Endodermal cell (in vitro differentiated cells): ENCODE measurements at places on chromosomes 7 and 10.

DNA sequence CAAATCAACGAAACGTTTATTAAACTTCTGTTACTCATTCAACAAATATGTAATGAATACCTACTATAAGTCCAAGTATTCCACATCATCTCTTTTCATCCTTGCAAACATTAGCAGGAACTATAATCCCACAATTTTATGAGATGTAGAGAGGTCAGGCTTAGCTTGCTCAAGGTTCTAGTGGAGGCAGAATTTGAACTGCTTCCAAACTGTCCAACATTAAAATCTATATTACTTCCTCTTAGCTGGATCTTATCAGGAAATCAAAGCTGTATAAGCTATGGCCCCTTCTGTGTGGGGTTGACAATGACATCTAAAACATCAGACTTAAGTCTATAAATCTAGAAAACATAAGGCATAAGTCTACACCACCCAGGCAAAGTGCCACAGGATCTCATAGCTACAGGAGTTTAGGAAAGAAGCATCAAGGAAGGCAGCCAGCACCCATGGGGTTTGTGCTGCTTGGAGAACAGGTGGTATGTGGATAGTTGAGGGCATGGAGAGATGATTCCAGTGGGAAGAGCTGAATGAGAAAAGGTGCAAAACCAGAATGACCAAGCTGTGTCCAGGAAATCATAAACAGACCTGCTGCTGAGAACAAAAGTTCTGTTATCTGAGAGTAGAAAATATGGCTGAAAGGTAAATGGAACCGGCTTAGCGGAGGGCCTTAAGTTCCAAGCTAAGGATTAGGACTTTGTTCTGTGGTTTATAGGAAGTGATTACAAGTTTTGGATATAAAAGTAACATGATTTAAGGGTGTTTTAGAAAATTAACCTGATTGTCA lies 34.5 kb downstream of the PAPSS2 start:
- DNase-seq: no peak

DNA sequence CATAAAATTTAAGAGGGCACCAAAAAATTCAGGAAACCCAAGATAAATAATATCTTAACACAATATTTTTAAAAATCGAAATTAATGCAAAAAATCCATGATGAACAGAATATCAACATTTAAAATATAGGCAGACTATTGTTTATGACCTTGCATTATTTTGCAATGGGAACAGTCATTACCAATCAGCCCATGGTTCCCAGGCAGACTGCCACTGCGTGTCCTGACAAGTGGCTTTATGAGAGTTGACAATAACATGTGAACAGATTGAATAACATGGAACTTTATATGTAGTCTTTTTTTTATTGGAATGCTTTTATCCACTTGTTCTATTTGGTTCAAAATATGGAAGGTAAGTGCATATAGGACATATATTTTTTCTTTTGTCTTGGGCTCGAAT lies 3.1 kb upstream of the AVPI1 start:
- no peak for DNase-seq

DNA sequence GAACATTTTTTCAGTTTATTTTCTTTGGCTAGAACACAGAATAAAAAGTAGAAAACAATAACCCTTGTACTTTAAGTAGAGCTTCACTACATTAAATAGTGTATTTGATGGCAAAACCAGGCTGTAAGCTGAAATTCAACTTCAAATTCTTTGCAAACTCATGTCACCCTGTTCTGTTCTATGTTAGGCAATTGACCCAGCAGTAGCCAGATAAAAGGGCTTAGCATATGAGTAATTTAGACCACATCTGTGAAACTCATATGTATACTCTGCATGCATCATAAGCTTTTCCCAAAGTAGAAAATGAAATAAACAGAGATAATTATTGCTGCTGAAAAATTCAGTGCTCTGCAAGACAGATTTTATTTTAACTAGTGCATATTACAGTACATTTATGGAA lies 150.2 kb downstream of the GNAI1 start:
- no peak for DNase-seq

DNA sequence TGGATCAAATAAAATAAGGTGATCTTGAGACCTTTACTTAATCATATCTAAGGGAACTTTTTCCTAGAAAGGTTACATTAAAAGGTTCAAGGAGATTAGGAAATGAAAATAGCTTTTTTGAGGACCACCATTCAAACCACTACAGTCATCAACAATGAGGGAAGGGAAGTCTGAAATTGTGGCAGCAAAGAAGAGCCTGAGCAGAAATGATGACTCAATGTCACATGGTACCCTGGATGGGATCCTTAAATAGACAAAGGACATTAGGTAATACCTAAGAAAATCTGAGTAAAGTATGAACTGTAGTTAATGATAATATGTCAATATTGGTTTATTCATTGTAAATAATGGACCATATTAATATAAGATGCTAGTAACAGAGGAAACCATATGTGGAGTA lies 236.0 kb downstream of the SEMA3D start:
- DNase-seq: no peak

- DNase-seq: no peak
Observed at GRCh38 chr7:116726149-116726548, 54.2 kb downstream of the MET start.

DNA sequence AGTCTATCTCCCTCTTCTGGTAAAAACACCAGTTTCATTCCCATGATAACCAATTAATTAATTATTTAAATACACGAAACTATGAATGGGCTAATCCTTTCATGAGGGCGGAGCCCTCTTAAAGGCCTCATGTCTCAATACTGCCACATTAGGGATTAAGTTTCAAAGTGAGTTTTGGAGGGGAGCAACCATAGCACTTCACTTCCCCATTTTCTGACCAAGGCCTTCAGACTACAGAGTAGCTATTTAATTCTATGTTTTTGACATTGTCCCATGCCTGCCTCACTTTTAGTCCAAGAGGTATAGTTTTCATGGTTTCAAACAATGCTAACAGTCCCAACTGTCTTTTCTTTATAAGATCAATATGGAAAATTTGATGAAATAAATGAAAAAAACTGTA lies 618.6 kb downstream of the ZWINT start:
- no peak for DNase-seq

DNA sequence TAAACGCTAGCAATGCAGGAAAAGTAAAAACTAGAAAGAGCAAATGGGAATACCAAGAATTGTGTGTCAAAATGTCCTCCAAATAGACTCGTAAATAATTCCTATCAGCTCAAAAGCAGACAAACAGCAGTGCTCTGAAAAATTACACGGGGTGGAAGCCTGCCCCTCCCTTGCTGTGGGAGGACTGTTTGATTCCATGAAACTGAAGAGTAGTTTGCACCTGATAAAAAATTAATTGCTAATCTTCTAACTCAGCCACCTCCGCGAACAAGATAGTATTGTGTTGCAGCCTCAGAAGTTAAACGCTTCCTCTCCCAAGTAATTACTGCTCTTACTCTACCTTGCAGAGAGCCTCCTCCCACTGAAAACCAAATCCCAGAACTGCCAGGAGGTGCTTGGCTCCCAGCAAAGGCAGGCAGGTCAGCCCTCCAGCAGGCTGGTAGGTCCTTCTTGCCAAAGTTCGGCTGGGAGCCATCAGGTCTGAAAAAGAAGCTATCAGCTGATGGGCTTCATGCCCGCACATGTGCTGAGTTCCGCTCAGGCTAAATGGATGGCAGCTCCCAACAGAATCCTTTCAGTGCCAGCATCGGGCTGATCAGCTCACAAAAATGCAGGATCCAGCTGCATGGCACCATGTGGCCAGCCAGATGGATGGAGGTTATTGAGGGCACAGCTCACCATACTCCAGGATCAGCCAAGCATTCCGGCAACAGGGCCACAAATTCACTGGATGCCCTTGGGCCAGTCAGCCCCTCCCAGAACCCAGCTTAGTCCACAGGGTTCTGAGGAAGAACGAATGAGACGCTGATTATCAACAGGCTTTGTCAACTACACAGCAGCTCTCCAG lies 37.1 kb downstream of the MAD1L1 start:
- DNase-seq: no peak

DNA sequence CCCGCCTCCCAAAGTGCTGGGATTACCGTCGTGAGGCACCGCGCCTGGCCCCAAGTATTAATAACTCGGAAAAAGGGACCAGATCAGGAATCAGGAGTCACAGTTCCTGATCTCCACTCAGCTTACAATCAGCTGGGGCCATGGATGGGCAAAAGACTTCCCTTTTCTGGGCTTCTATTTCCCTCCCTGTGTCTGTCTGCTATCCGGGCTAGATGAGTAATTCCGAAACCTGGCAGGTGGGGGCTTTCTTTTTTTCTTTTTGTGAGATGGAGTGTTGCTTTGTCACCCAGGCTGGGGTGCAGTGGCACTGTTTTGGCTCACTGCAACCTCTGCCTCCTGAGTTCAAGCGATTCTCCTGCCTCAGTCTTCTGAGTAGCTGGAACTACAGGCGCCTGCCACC lies 11.6 kb downstream of the RPS24 start:
- peak; percentile 59 for DNase-seq

GRCh38 chr7:1022801-1023465 lies 21.4 kb upstream of the GPR146 start:
- DNase-seq: no peak

DNA sequence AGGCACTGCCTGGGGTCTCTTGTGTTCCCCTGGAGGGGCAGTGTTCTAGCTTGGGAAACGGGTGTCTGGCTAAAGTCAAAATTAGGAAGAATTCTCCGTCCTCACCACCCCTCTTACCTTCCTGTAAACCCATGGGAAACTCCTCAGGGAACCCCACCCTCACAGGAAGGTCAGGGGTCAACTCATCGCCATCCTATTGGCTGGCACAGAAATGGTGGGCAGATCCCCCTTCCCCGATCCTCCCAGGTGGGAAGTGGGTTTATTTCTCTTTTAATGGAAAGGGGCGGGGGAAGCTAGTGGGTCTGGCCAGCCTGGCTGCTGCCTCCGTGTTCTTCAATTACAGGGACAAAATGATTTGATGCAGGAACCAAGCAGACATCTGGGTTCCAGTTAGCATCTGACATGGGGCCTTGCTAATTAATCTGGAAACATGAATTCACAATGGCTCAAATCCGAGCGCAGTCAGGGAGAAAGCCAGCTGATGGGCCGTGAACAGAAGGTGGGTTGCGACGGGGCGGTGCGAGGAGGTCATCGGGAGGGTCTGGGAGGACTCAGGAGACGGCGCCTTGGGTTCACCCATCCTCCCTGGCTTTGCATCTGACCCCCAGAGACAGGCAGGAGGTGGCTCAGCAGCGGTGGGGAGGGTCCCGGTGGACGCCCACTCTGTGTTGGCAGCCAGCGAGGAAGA lies 66.6 kb downstream of the SLIT1 start:
- DNase-seq: peak; percentile 71

- no peak for DNase-seq
Observed at GRCh38 chr10:28179006-28179742, 123.7 kb downstream of the MPP7 start.

- peak; percentile 79 for DNase-seq
Observed at GRCh38 chr7:90551036-90551435, 45.1 kb upstream of the CDK14 start.

DNA sequence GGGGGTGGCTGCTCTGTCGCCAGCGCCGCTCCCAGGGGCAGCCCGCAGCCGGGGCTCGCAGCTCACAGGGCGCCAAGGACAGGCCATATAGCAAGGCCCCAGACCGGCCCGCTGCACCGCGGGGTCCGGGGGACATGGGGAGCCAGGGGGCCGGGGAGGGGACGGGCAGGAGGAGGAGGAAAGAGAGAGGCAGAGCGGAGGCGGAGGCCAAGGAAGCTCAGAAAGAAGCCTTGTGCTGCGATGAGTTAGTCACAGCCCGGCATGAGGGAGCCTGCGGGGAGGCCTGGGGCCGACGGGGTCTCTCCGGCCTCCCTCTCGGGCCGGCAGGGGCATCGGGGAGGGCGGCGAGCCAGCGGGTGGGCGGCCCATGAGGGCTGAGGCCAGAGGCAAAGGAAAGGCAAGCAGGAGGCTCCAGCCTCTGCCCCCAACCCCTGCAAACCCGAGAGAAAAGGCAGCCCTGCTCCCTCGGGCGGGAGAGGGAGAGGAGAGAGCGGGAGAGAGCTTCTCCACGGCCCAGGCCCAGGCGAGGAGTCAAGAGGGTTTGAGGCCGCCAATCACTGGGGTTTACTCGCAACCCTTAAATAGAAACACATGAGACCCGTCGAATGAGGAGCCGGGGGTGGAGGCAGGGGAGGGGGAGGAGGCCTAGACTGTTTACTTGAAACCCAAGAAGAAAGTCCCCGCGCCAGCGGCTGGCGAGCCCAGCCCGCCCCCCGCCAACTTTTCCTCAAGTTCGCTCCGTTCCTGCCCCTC lies 167.9 kb downstream of the NEURL1 start:
- peak; percentile 88 for DNase-seq
